ENCODE measurements at places on chromosomes 5 and 9.
A peak's percentile ranks its signal among the peaks of the same experiment; 100 is the strongest.

GRCh38 chr9:121222524-121223171 lies 21.0 kb upstream of the RAB14 start:
- DNase-seq: peak; percentile 28

DNA sequence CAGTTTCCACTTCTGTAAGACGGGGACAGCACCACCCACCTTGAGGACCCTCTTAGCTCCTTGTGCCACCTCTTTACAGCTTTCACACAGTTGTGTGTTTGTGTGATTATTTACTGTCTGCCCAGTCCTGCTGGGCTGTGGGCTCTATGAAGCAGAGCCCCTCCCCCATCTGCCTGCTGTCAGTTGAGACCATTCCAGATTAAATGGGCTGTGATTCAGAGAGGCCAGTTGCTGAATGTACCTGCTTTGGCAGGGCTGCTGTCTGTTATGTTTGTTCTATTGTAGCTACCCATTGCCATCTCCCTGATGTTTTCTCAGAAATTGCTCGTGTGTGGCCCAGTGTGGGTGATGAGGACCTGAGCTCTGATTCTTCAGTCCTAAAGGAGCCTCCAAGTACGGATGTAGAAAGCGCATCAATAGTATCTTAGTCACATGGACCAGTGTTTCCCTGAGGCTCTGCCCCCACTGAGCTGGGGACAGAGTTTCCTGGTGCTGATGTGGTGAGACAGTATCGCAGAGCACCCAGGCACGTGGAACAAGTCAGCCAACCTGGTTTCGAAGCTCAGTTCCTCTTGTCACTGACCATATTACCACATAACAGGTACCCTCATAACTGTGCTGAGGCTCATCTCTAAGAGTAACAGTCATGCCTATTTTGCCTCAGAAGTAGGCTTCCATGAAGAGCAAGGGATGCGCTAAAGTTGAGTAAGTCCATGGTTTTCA lies 3.7 kb downstream of the ANGPTL2 start:
- no peak for DNase-seq

DNA sequence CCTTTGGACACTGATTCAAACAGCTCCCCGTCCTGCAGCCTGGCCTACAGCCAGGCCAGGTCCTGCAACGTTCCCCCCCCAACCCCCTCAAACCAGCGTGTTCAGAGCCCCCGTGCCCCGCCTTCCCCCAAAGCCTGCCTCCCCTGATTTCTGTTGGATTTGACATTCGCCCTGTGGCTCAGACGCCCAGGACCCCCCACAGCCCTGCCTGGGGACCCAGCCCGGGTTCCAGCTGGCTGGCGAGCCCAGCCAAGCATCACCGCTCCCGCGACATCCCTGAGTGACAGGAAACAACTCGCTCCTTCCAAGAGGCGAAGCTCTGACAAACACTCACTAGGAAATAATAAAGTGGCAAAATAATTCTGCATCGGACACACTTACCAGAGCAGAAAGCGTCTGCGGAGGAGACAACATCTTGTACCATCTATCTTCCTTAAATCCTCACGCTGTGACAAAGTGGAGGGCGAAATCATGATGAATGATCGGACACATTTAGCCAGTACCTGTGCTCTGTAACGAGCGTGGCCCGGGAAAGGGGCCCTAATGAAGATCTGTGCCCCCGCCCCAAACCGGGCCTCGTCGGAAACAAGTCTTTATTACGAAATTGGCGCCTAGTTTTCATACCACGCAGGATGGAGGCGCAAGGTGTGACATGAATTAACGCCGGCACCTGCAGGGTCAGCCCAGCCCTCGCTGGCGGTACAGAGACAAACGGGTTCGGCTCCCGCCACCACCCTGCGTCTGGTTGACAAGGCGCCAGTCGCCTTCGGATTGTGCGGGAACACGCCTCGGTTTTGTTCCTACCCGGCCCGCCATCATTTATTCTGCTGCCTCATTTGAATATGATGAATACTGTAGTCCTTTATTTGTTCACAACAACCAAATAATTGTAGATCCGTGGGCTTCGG lies 91.0 kb upstream of the MVB12B start:
- DNase-seq: no peak

DNA sequence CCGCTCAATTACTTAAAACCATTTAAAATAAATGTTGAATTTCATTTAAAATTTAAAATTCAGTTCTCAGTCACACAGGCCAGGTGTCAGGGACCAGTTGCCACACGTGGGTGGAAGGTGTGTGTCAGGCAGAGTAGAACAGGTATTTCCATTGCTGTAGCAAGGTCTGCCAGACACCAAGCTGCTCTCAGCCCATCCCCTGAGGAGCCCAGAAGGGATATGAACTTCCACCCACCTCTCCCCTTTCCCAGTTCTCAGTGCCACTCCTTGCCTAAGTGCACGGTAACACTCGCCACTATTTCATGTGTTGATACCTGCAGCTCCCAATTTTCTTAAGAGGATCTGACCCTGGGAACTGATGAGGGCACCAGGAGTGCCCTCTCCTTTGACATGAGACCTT lies 12.7 kb downstream of the SYK start:
- no peak for DNase-seq

GRCh38 chr5:73542020-73542419 lies 23.4 kb downstream of the ANKRA2 start:
- DNase-seq: no peak
